Foreskin keratinocyte (primary cell): ENCODE measurements at places on chromosomes 5 and 9. TPM values are rescaled to one million over a fixed set of nuclear protein-coding genes. Genes with fewer than 3 reads are reported as not detected.

The HMGCS1 gene
- polyA plus RNA-seq, result 190 and 257 TPM in 2 replicates

GRCh38 chr5:72137826-72138409 is 30.6 kb downstream of the MAP1B start:
- DNase-seq, result no peak

DNA sequence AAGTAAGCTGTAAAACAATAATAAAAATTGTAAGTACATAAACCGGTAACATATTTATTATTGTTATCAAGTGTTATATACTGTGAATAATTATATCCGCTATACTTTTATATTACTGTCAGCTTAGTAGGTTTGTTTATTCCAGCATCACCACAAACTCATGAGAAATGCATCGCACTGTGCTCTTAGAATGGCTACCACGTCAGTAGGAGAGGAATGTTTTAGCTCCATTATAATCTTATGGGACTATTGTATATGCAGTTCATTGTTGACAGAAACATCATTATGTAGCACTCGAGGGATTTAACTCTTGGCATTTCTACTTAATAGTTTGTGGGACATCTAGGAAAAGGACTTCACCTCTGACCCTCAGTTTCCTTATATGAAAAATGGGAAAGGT is 16.4 kb downstream of the SLC12A2 start:
- no peak for DNase-seq

GRCh38 chr5:82356808-82357671 is 78.9 kb upstream of the RPS23 start:
- peak; percentile 96 for DNase-seq

DNA sequence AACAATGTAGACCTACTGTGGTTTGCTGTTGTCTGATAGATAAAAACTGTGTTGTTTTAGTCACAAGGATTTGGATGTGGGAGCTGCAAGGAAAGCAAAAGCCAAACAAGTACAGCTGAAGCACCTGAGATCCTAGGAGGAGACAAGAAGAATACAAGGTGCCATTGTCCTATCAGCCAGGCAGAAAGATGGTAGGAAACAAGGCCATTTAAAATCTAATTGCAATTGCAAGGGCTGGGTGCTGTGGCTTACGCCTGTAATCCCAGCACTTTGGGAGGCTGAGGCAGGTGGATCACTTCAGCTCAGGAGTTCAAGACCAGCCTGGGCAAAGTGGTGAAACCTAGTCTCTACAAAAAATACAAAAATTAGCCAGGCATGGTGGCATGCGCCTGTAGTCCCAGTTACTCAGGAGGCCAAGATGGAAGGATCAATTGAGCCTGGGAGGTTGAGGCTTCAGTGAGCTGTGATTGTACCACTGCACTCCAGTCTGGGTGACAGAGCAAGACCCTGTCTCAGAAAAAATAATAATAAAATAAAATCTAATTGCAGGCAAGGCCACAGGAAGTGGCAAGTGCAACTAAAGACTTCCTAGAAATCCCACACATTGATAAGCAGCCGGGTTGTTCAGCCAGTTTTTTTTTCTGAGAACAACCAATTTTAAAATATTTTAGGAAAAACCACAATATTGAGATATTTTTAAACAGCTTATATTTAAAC is 22.6 kb downstream of the DOCK8 start:
- DNase-seq, result no peak

GRCh38 chr5:98111686-98112085 is 661.8 kb upstream of the RGMB start:
- DNase-seq, result no peak

DNA sequence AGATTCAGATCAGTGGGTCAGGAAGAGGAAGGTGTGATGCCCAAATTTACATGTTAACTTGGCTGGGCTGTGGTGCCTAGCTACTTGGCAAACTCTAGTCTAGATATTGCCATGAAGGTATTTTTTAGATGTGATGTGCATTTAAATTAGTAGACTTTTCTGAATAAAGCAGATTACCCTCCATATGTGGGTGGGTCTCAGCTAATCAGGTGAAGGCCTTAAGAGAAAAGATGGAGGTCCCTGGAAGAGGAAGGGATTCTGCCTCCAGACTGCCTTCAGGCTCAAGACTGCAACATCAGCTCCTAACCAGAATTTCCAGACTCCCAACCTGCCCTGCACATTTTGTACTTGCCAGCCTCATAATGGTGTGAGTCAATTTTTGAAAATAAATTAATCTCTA is 115.8 kb downstream of the CEMIP2 start:
- no peak for DNase-seq

GRCh38 chr9:9790216-9790872 is 822.5 kb downstream of the PTPRD start:
- no peak for DNase-seq
